ENCODE measurements at places on chromosomes 16 and 17.

GRCh38 chr16:78094166-78094565 lies 5.3 kb upstream of the WWOX start:
- peaks cover 11% of the 10 kb centered on the region for H3K27me3 ChIP-seq
- H3K36me3 ChIP-seq, result no peaks in the 10 kb centered on the region
- peaks cover 6% of the 10 kb centered on the region for H3K4me1 ChIP-seq
- no peak overlapping the region for H3K4me3 ChIP-seq
- H3K27ac ChIP-seq, result no peak overlapping the region

DNA sequence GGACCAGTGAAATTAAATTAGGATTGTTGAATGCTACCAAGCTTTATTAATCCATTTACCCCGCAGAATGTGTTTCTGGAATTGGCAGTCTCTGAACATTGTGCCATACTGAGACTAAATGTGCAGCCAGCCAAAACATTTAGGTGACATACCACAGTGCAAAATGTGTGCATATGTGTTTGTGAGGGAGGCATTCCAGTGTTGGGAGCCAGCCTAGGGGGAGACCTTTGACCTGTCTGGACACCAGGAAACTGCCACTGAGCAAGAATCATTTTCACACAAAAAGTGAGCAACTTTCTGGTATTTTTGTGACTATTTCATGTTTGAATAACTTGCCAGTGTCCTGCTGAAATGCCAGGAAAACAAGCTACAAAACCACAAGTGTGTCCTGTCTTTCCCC lies 64.7 kb upstream of the SLC12A3 start:
- H3K27ac ChIP-seq, result no peak overlapping the region
- H3K4me3 ChIP-seq, result no peak overlapping the region
- no peak for DNase-seq
- H3K36me3 ChIP-seq, result peaks cover 9% of the 10 kb centered on the region
- H3K4me1 ChIP-seq, result no peaks in the 10 kb centered on the region

- no peaks in the 10 kb centered on the region for H3K27me3 ChIP-seq
- H3K27ac ChIP-seq, result no peak overlapping the region
- H3K4me3 ChIP-seq, result no peak overlapping the region
- DNase-seq, result no peak
- H3K36me3 ChIP-seq, result peaks cover 15% of the 10 kb centered on the region
- peaks cover 22% of the 10 kb centered on the region for H3K4me1 ChIP-seq
Measured at GRCh38 chr17:57493171-57493570, 236.8 kb downstream of the MSI2 start.

DNA sequence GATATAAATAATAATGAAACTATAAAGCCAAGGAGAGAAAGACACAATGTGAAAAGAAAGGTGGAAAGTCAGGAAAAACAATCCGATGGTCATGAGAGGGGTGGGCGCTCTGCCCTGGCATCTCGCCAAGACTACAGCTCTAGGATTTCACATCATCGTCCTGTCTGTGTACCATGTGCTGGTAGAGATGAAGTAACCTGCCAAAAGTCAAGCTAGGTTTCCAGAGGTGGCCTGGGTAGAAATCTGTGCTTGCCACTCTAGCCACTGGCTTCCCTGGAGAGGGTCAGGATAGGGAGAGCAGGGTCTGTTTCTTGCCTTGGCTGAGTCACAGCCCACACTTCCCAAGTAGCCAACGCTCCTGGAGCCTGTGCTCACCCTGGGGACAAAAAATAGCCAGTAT lies 31.0 kb upstream of the TRAP1 start:
- peaks cover 38% of the 10 kb centered on the region for H3K36me3 ChIP-seq
- H3K4me1 ChIP-seq, result no peaks in the 10 kb centered on the region
- no peak overlapping the region for H3K4me3 ChIP-seq
- H3K27ac ChIP-seq, result no peak overlapping the region

DNA sequence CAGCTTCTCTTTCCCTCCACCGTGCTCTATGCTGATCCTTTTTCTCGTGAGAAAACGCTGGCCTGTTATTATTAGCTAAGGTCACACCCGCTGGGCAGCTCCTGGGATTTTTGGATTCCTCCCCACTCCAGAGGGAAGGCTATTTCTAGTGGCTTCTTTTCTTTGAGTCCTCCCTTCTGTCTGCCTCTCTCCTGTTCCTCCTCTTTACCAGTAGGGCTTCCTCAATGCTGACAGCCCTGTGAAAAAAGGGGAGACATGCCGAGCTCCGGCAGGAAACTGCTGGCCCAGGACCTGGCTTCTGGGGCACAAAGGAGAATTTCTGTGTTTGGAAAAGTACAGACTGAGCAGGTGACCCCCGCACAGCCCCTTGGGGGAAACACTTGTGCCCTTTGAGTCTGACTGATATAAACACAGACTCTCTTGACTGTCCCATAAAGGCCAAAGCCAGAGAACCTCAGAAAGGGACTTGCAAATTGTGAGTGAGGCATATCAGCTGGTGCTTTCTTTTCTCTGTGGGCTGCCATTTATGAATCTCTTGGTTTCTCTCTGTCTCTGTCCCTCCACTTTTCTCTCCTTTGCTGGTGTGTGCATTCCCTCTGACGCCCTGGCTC lies 14.0 kb upstream of the RNF135 start:
- peaks cover 7% of the 10 kb centered on the region for H3K4me1 ChIP-seq
- H3K27me3 ChIP-seq, result no peaks in the 10 kb centered on the region
- H3K4me3 ChIP-seq, result no peak overlapping the region
- no peak for DNase-seq
- no peaks in the 10 kb centered on the region for H3K36me3 ChIP-seq
- no peak overlapping the region for H3K27ac ChIP-seq

GRCh38 chr16:15644267-15644961 lies 1.5 kb upstream of the MARF1 start:
- DNase-seq, result no peak
- peaks cover 3% of the 10 kb centered on the region for H3K36me3 ChIP-seq
- no peaks in the 10 kb centered on the region for H3K27me3 ChIP-seq

GRCh38 chr17:5877366-5877765 lies 192.8 kb upstream of the WSCD1 start:
- no peak overlapping the region for H3K27ac ChIP-seq
- H3K4me1 ChIP-seq, result peaks cover 3% of the 10 kb centered on the region
- no peaks in the 10 kb centered on the region for H3K36me3 ChIP-seq
- peaks cover 31% of the 10 kb centered on the region for H3K27me3 ChIP-seq
- no peak overlapping the region for H3K4me3 ChIP-seq

DNA sequence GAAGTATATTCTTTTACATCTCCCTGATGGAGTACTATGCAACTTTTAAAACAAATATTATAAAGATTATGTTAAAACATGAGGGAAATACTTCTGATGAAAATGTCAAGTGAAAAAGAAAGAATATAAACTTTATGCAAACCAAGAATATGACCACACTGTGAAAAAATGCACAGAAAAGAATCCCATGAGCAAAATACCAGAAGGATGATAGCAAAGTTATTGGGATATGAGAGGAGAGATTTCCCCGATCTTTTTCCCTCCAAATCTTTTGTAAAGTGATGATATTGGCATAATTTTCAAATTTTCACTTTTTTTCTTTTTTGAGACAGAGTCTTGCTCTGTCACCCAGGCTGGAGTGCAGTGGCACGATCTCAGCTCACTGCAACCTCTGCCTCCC lies 36.6 kb upstream of the SMURF2 start:
- H3K4me1 ChIP-seq, result no peaks in the 10 kb centered on the region
- no peak overlapping the region for H3K27ac ChIP-seq
- no peak for DNase-seq
- no peaks in the 10 kb centered on the region for H3K27me3 ChIP-seq
- no peaks in the 10 kb centered on the region for H3K36me3 ChIP-seq

- peaks cover 17% of the 10 kb centered on the region for H3K36me3 ChIP-seq
- H3K4me3 ChIP-seq, result no peak overlapping the region
- no peaks in the 10 kb centered on the region for H3K27me3 ChIP-seq
- no peak for DNase-seq
- H3K27ac ChIP-seq, result peak overlapping the region; percentile 18
- H3K4me1 ChIP-seq, result peaks cover 14% of the 10 kb centered on the region
Measured at GRCh38 chr16:55559233-55559632, 7.3 kb upstream of the CAPNS2 start.

GRCh38 chr16:4981473-4981872 lies 23.3 kb downstream of the SEC14L5 start:
- no peak for DNase-seq
- peaks cover 30% of the 10 kb centered on the region for H3K27me3 ChIP-seq
- H3K4me3 ChIP-seq, result no peak overlapping the region
- H3K36me3 ChIP-seq, result no peaks in the 10 kb centered on the region

DNA sequence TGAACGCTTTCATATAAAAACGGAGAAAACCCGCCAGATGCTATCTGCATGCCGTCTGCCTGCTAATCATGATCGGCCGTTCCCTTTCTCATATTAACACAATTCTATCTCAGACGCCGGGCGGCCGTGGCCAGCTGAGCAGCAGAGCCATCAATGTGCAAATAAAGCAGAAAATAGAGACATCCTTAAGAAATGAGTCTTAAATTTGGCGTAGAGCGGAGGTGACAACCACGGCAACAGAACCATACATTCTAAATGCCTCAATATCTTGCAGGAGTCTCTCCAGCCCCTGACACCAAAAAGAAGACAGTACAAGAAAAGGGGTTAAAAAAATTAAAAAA lies 2.7 kb upstream of the IRX5 start:
- peaks cover 11% of the 10 kb centered on the region for H3K36me3 ChIP-seq
- peaks cover 36% of the 10 kb centered on the region for H3K27me3 ChIP-seq
- no peak for DNase-seq
- H3K4me1 ChIP-seq, result peaks cover 21% of the 10 kb centered on the region
- peak overlapping the region; percentile 93 for H3K27ac ChIP-seq

DNA sequence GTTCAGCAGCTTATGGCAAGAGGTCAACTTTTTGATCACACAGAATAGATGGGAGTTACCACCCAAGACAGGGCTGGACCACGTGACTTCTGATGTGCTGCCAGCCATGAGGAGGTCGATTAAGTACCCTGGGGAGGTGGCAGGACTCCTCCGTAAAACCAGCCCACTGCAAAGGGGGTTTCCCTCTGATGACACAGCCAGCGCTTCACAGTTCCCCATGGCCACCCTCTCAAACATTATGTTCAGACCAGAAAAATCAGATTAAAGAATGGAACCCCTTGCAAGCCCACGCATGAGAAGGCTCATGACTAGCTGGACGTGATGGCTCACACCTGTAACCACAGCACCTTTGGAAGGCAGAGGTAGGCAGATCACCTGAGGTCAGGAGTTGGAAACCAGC lies 222.9 kb downstream of the CPPED1 start:
- no peak overlapping the region for H3K27ac ChIP-seq
- H3K36me3 ChIP-seq, result no peaks in the 10 kb centered on the region
- no peaks in the 10 kb centered on the region for H3K4me1 ChIP-seq

GRCh38 chr16:3637371-3637923 lies 17.0 kb upstream of the DNASE1 start:
- peak overlapping the region; percentile 53 for H3K27ac ChIP-seq
- H3K4me1 ChIP-seq, result peaks cover 24% of the 10 kb centered on the region
- H3K4me3 ChIP-seq, result no peak overlapping the region

- H3K4me1 ChIP-seq, result no peaks in the 10 kb centered on the region
- DNase-seq, result no peak
- no peak overlapping the region for H3K27ac ChIP-seq
- H3K4me3 ChIP-seq, result no peak overlapping the region
- peaks cover 42% of the 10 kb centered on the region for H3K27me3 ChIP-seq
- H3K36me3 ChIP-seq, result no peaks in the 10 kb centered on the region
Measured at GRCh38 chr16:89199241-89200123, 855 bp downstream of the SLC22A31 start.

DNA sequence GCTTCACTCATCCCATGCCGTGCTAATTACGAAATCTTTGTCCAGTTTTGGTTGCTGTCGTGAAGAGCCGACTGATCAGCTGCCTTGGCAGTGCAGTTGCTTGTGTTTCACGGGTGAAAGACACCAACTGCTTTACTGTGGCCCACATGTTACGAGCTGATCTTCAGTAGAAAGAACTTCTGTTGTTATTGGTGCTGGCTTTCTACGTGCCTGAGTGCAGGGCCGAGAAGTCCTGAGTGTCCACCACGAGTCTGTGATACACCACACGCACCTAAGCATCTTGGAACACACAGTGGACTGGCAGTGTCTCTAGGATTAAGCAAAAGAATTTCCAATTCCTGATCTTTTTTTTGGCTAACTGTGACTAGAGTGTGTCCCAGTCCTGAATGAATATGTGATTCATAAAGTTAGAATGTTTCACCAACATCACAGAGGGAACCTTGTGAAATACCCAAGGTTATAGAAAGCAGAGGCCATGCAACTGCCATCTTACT lies 70.4 kb upstream of the CLEC18A start:
- H3K4me1 ChIP-seq, result no peaks in the 10 kb centered on the region
- peaks cover 26% of the 10 kb centered on the region for H3K36me3 ChIP-seq
- no peak for DNase-seq
- no peak overlapping the region for H3K4me3 ChIP-seq
- no peak overlapping the region for H3K27ac ChIP-seq

GRCh38 chr17:17231621-17232302 lies 5.2 kb downstream of the FLCN start:
- peak overlapping the region; percentile 50 for H3K4me3 ChIP-seq
- H3K27me3 ChIP-seq, result no peaks in the 10 kb centered on the region
- peak overlapping the region; percentile 33 for H3K27ac ChIP-seq
- H3K4me1 ChIP-seq, result peaks cover 16% of the 10 kb centered on the region

DNA sequence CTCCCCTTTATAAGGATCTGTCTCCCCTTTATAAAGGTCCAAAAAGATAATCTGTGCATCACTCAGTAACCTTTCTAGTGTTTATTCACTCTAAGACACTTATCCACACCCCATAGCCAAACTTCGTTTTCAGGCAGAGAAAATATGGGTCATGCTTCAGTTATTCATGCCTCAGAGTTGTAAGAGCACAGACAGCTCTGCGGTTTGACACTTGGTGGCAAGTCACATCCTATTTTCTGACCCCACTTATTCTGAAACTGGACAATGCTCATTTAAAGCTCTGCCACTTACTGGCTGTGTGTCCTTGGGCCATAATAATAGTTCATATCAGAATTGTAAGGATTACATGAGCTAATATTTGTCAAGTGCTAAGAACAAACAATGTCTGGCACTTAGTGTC lies 2.0 kb upstream of the KRTAP2-1 start:
- peak overlapping the region; percentile 20 for H3K4me3 ChIP-seq
- H3K4me1 ChIP-seq, result peaks cover 11% of the 10 kb centered on the region
- no peak for DNase-seq
- no peaks in the 10 kb centered on the region for H3K27me3 ChIP-seq
- no peaks in the 10 kb centered on the region for H3K36me3 ChIP-seq
- peak overlapping the region; percentile 48 for H3K27ac ChIP-seq

DNA sequence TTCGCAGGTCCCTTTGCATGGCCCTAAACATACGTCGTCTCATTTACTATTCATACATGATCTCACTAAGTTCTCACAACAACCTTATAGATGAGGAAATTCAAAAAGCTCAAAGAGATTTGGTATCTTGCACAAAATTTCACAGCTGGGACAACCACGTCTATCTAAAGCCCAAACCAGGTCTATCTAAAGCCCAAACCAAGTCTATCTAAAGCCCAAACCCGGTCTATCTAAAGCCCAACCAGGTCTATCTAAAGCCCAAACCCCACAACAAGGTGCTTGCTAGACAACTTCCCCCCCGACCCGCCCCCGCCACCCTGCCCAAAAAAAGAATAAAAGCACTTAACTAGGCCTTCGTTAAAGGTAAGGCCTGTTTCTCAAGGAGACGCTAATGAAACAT lies 174.9 kb downstream of the VPS53 start:
- H3K4me3 ChIP-seq, result no peak overlapping the region
- DNase-seq, result no peak
- H3K36me3 ChIP-seq, result peaks cover 27% of the 10 kb centered on the region
- no peak overlapping the region for H3K27ac ChIP-seq
- H3K27me3 ChIP-seq, result no peaks in the 10 kb centered on the region
- peaks cover 19% of the 10 kb centered on the region for H3K4me1 ChIP-seq

GRCh38 chr17:1112875-1113274 lies 66.9 kb downstream of the ABR start:
- DNase-seq, result no peak
- H3K4me3 ChIP-seq, result no peak overlapping the region
- H3K4me1 ChIP-seq, result peaks cover 27% of the 10 kb centered on the region
- no peak overlapping the region for H3K27ac ChIP-seq
- H3K36me3 ChIP-seq, result no peaks in the 10 kb centered on the region

GRCh38 chr16:49489686-49490320 lies 116.2 kb downstream of the C16orf78 start:
- H3K27ac ChIP-seq, result no peak overlapping the region
- H3K4me3 ChIP-seq, result no peak overlapping the region
- peaks cover 13% of the 10 kb centered on the region for H3K4me1 ChIP-seq
